ENCODE measurements at places on chromosomes 6 and 20. TPM values are rescaled to one million over a fixed set of nuclear protein-coding genes. Genes with fewer than 3 reads are reported as not detected.
A peak's percentile ranks its signal among the peaks of the same experiment; 100 is the strongest.

DNA sequence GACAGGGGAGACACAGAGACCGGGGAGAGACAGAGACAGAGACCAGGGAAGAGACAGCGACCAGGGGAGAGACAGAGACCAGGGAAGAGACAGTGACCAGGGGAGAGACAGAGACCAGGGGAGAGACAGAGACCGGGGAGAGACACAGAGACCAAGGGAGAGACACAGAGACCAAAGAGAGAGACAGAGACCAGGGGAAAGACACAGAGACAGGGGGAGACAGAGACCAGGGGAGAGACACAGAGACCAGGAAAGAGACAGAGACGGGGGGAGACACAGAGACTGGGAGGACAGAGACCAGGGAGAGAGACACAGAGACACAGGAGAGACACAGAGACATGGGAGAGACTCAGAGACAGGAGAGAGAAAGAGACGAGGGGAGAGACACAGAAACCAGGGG, 43.9 kb downstream of the YTHDF1 start:
- H3K4me3 ChIP-seq, result no peak overlapping the region
- H3K27me3 ChIP-seq, result peaks cover 94% of the 10 kb centered on the region
- peaks cover 24% of the 10 kb centered on the region for H3K4me1 ChIP-seq

GRCh38 chr6:157561929-157562810, 181.2 kb downstream of the ZDHHC14 start:
- peak overlapping the region; percentile 34 for H3K27ac ChIP-seq
- peaks cover 7% of the 10 kb centered on the region for H3K4me1 ChIP-seq
- H3K27me3 ChIP-seq, result no peaks in the 10 kb centered on the region
- DNase-seq, result no peak

DNA sequence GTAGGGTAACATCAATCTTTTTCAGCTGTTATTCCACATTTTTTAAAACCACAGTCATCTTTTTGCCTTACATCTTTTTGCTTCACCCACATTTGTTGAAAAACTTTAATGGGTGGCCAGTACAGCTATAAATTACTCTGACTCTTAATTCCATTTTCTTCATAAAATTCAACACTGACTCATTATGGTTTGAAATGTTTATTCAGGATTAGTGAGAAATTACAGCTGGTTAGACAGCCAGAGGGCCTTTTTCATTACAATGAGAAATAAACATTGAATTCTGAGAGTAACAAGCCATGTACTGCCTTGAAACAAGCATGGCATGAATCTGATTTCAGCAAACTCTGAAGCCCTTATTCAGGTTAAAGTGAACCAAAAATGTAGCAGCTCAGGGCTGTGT, 19.5 kb downstream of the NDUFAF4 start:
- H3K4me1 ChIP-seq, result peaks cover 5% of the 10 kb centered on the region
- H3K4me3 ChIP-seq, result no peak overlapping the region
- H3K36me3 ChIP-seq, result no peaks in the 10 kb centered on the region
- H3K27me3 ChIP-seq, result no peaks in the 10 kb centered on the region
- no peak for DNase-seq

The BTNL2 gene
- total RNA-seq, result not detected

The BMP2 gene
- total RNA-seq, result 28.6 TPM

- H3K27ac ChIP-seq, result no peak overlapping the region
- no peak overlapping the region for H3K4me3 ChIP-seq
- H3K36me3 ChIP-seq, result no peaks in the 10 kb centered on the region
- H3K4me1 ChIP-seq, result no peaks in the 10 kb centered on the region
- no peak for DNase-seq
Measured at GRCh38 chr6:129203190-129203900, 320.4 kb downstream of the LAMA2 start.

The EYS gene
- 0.58 TPM for total RNA-seq

The TMEM217 gene
- 0.87 TPM for total RNA-seq

Measured in stomach (tissue), 19 donors.